Stimulated activated CD4-positive, alpha-beta T cell treated with anti-CD3 and anti-CD28 coated beads, TNF-alpha, amount 100 ng/mL, for 1 hour (primary cell): ENCODE measurements at places on chromosomes 1 and 21.

GRCh38 chr1:14653461-14653960 is 55.0 kb downstream of the KAZN start:
- no peak for DNase-seq

DNA sequence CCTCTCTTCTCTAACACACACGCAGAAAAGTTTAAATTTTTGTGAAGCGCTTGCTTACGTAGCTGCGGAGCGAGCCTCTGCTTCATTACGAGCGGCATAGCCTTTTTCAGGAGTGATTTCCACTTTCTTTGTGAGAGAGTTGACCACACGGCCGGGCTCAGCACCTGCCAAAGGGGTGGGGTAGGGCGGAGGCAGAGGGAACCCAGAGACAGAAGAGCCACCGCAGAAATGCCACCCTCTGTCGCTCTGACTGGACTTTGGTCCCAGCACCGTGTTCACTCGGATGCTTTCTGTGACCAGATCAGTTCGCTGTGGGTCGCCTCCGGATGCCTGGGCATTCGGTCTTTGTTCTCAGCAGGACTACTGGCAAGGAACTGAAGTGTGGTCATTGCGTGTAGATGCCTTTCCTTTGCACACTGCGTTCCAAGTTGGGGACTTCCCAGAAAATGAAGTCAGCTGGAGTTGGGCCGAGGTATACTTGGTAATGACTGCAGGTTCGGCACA is 883 bp downstream of the CHODL start:
- no peak for DNase-seq

DNA sequence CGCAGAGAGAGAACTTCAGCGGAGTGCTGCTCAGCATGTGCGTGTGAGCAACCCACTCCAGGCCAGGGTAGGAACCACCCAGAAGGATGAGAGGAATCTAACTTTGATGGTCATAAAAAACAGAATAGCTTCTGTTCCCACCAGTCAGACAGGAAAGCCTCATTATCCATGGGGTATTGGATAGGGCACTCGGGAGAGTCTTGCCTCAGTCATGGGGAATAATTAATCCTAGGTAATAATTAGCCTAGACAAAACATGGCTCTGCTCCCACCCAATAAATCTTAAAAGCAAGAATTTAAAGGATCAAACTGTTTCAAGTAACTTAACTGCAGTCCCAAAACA is 35.3 kb downstream of the LDLRAD1 start:
- no peak for DNase-seq

- no peak for DNase-seq
Measured at GRCh38 chr1:164058198-164058597, 500.8 kb upstream of the PBX1 start.

DNA sequence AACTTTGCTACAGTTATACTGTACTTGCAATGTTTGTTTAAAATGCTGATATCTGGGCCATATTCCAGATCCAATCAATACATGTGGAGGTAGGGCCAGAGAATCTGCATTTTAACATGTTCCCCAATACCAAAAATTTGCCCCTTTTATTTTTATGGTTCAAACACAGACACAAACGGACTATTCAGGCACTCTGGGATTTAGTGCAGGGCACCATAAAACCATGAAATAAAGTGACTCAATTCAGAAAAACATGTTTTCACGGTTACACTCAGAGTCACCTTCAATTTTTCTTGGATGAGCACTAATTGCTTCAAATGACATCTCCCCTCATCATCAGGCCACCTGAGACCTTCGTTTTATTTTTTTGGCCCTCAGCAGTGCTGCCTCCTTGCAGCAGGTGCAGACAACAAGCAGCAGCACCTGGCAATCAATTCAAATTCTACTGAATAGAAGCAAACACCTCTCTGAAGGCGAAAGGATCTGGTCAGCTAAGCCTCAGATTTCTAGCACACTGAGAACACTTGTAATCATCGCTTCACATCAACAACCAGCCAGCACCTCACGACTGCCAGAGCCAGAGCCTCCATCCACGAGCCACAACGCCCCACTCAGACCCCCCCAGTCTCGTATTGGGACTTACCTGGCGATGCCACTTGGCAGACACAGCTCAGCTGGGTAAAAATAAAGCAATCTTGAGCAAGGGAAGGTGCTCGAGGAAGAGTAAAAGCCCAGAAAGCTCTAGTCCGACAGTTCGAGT is 1.1 kb downstream of the ERO1B start:
- DNase-seq, result no peak

DNA sequence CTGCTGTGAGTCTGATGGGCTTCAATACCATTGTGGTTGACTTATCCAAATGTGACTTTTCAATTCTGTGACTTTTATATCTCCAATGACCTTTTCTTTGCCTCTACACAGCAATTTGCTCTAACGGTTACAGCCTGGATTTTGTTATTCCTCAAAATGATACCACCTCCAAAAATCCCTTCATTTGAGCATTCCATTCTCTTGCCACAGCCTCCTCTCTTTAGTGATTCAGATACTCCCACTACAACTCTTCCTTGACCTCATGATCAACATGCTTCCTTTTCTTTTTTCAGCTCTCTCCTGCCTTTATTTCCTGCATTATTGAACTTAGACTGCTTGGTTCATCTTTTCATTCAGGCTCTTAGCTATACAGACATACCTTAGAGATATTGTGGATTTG is 16.6 kb upstream of the IL19 start:
- DNase-seq, result no peak

DNA sequence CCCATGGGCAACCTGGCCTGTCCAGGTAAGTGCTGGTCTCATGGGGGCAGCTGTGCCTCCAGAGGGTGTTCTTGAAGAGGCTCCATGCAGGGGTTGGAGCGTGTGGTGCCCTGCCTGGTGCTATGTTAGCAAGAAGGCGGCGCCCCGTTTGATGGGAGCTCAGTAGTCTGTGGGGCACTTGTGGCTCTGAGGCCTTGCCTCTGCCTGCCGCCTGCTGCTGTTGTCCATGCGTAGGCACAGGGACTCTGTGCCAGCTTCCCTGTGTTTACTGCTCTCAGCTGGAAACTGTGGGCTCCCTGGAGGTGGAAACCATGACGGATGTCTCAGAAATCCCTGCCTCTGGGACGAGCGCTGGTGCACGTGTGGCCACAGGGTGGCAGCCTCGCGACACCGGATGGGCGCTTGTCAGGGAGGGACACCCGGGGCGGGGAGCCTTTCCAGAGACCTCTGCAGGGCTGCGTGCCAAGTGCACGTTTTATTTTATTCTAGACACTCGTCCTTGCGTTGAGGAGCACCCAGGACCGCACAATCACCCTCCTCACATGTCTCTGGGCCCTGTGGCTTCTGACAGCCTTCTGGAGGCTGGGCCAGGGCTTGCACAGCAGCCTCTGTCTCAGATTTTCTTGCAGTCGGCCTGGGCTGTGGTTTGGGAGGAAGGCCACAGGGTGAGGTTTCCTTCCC is 27.1 kb downstream of the SNAP47 start:
- peak; percentile 70 for DNase-seq

GRCh38 chr1:17097787-17098186 is 21.5 kb downstream of the PADI2 start:
- no peak for DNase-seq

DNA sequence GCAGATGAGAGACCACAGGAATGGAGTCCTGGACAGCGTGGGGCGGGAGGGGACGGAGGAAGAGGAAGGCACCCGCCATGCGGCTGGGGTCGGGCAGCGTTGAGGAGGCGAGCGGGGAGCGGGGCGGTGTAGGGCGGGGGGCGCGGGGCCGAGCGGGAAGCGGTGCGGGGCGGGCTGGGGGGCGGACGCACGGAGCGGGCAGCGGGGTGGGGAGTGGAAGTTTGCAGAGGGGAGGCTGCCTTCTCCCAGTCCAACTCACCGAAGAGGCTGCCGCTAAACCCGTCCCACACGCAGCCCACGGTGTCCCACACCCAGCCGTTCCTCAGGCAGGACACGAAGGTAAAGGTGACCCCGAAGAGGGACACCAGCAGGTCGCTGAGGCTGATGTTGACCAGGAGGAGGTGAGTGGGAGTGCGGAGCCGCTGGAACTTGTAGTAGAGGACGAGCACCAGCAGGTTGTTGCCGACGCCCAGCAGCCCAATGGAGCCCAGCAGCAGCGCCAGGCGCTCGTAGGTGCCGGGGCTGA is 483 bp downstream of the CHML start:
- DNase-seq, result no peak

DNA sequence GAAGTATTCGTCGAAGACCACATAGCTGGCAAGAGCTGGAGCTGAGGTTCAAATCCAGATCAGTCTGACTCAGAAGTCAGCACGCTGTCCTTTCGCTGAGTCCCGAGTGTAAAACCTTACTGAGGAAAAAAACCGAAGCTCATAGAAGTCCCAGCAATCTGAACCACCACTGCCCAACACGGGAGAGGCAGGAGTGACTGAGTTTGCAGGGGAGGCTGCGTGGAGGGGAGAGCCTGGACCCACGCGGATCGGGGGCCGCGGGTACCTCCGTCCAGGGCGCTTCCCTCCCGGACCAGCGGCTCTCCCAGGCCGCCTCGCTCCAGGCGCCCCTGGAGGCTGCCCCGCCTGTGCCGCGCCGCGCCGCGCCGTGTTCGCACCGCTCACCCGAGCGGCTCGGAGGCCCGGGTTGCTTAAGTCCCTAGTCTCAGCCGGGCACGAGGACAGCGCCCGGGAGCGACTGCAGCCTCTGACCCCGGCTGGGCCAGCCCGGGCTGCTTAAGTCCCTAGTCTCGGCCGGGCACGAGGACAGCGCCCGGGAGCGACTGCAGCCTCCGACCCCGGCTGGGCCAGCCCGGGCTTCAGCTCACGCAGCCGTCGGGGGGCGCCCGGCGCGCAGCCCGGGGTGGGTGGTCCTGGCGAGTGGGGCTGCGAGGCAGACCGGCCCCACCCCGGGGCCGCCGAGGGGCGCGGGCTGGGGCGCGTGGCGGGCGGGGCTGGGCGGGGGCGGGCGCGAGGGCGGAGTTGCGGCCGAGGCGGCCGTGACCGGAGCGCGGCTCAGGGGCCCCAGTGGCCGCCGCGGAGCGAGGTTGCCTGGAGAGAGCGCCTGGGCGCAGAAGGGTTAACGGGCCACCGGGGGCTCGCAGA is at the start of gene ADAMTSL4:
TSS of gene ADAMTSL4 (plus strand) at position 777 of the 864 bp plus-strand sequence. CDS start 2,881 bp downstream, outside the sequence.
- DNase-seq, result no peak

DNA sequence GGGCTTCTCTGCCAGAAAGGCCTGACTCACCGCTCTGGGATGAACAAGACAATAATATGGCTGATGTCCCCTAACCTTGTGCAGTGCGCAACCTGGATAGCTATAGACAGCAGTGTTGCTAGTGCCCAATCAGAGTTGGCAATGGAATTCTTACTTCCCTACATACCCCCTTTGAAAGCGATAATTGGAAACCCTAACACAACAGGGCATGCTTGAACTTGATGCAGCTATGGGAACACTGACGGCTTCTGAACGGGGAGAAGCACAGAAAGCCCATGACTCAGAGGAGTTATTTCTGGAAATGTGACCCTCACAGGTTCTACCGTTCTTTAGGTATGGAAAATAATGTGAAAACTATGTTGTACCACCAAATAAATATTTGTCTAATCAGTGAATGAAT is 200.6 kb downstream of the TRABD2B start:
- DNase-seq, result no peak

- no peak for DNase-seq
Measured at GRCh38 chr1:28441674-28442073, 64.2 kb upstream of the RCC1 start.

DNA sequence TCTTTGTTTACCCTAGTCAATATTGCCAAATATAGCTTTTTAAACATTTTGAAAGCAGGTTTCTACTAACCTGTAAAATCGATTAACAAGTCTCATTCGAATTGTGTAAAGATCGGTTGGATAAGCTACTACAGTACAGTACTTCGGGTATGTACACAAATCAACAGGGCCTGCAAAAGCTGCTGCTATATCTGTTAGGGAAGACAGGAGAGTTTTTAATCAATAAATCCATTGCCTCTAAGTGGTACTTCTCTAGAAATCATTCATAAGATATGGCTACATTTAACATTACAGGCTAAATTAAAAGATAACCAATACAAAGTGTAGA is 34.8 kb upstream of the PSMG1 start:
- no peak for DNase-seq

DNA sequence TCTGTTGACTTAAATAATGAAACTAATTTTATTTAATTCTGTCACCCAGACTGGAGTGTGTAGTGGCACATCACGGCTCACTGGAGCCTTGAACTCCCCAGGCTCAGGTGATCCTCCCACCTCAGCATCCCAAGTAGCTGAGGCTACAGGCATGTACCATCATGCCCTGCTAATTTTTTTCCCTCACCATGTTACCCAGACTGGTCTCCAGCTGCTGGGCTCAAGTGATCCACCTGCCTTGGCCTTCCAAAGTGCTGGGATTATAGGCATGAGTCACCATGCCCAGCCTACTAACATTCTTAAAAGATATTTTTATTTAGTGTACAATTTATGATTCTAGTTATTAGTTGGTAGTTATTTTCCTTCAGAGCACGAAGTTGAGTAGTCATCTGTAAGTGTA is 49.5 kb downstream of the NRDC start:
- no peak for DNase-seq

- DNase-seq, result no peak
Measured at GRCh38 chr1:217181756-217182155, 449.1 kb downstream of the GPATCH2 start.

- no peak for DNase-seq
Measured at GRCh38 chr1:67713057-67713846, 28.3 kb downstream of the GADD45A start.

DNA sequence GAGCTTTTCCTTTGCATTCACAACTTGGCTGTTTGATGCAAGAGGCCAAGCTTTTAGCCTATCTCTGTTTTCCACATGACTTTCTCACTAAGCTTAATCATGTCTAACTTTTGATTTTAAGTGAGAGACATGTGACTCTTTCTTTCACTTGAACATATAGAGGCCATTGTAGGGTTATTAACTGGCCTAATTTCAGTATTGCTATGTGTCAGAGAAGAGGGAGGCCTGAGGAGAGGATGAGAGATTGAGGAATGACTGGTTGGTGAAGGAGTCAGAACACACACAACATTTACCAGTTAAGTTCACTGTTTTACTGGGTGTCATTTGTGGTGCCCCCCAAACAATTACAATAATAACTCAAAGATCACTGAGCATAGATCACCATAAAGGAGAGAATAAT is 193.5 kb downstream of the CYYR1 start:
- no peak for DNase-seq

GRCh38 chr1:236400061-236400603 is 6.0 kb downstream of the EDARADD start:
- DNase-seq, result no peak

GRCh38 chr21:15121655-15122120 is 56.9 kb upstream of the NRIP1 start:
- no peak for DNase-seq

DNA sequence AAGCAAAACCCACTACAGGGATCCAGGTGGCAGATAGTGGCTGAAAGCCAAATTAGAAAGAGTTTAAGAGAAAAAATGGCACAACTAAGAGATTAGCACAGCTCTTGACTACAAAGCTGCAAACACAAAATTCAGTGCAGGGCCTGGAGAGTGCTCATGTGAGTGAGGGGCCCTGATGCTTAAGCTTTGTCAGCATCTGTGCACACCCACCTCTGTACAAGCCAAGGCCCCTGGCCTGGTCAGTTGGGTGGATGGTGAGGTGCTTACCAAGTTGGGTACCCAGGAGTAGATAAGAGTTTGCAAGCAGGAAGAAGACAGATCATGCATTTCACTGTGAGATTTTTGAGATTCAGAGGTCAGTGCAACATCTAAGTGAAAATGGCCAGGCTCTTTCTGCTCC is 62.7 kb upstream of the ATP1B1 start:
- no peak for DNase-seq

GRCh38 chr21:33810766-33811165 is 104.8 kb downstream of the ATP5PO start:
- no peak for DNase-seq

- no peak for DNase-seq
Measured at GRCh38 chr1:22916471-22916820, 56.2 kb downstream of the LACTBL1 start.
